ENCODE measurements at places on chromosomes 6 and 20.
A peak's percentile ranks its signal among the peaks of the same experiment; 100 is the strongest.

DNA sequence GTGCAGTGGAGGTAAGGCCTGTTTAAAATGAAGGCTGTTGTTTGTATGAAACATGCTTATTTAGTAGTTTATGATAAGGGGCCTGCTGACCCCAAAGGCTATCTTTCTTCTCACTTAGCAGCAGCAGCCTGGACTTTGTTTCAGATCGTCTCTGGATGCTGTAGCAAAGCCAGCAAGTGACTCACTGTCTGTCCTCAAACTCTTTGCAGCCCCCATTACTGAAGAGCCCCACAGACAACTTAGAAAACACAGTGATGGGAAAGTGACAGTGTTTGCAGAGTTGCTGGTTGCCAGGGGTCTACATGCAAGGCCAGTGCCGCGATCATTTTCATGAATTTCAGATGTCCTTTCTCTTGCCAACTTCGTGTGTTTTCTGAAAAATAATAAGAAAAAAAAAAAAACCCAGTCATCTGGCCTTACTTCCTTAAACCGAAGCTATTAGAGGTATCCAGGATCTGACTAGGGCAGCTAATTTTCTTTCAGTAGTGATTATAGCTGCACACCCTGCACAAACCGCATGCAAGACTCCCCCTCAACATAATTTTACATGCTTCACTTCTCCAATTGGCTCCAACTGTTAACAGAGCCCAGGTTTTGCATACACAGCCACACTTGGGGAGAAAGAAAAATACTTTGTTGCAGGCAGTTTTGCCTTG, 11.6 kb upstream of the F13A1 start:
- no peak for DNase-seq

DNA sequence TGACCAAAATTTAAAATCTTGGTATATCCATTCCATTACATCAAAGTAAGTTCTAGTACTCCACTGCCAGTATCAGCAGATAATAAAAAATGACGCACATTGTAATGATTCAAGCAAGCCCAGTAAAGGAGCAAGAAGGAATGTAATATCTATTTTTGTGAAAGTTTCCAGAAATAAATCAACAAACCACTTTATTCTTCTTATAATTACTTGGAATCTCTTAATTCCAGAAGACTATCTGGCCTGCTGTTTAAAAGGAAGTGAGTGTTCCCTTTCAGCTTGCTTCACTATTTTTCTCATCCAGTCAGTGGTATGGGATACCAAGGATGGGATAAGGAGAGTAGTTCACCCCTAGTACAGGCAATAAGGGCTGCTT, 42.2 kb upstream of the DSE start:
- no peak for DNase-seq

DNA sequence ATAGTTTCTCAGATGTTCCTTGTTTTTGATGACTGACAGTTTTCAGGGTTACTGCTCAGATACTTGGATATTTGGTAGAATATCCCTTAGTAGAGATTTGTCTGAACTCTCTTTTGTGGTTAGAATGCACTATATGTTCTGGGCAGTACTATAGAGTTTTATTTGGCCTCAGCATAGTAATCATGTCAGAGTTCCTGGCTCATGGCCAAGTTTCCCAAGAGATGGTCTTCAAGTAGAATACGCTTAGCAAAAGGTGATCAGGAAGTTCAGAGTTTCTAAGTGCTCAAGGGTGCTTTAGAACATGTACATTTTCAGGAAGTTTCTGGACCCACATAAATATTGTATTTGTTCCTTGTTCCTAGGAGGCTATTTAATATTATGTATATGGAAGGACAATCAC, 1209.7 kb upstream of the GJE1 start:
- no peak for DNase-seq

GRCh38 chr6:88655586-88655985, 307.8 kb downstream of the RNGTT start:
- no peak for DNase-seq

DNA sequence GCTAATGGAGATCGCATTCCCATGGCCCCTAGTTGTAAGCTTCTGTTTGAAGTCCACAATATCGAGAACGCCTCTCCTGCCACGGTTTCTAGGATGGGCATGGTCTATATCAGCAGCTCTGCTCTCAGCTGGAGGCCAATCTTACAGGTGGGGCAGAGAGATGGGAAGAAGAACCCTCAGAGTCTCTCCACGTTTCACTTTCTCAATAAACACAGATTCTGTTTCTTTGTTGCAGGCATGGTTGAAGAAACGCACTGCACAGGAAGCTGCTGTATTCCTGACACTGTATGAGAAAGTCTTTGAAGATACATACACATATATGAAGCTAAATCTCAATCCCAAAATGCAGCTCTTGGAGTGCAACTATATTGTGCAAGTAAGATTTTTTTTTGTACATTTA, 157.9 kb downstream of the DNAH8 start:
- no peak for DNase-seq

GRCh38 chr20:34922654-34923381, 32.8 kb downstream of the GSS start:
- DNase-seq, result no peak

DNA sequence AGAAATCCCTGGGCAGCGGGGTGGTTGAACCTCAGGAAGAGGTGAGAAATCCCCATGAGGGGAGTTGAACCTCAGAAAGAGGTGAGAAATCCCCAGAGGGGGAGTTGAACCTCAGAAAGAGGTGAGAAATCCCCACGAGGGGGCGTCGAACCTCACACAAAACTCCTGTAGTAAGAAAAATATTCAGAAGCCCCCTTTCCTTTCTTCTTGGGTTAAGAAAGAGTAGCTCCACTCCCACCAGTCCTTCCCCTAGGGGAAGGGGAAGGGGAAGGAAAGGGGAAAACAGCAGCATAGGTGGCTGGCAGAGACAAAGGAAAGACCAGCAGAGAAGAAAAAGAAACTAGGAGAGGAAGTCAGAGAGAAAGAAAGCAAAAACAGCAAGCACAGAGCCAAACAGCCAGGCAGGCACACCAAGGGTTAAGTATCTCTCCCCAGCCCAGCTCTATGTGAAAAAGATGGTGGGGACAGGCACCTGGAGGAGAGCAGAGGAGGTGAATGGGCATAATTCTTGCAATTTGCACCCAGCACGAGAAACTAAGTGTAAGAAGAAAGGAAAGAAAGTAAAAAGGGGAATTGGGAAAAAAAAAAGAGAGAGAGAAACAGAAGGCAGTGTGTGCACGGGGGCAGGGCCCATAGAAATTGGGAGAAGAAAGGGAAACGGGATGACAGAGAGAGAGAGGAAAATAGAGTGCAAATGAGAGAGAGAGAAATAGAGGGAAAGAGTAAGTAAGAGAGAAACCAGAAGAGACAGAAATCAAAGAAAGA, 88.2 kb downstream of the PLG start:
- DNase-seq, result no peak

DNA sequence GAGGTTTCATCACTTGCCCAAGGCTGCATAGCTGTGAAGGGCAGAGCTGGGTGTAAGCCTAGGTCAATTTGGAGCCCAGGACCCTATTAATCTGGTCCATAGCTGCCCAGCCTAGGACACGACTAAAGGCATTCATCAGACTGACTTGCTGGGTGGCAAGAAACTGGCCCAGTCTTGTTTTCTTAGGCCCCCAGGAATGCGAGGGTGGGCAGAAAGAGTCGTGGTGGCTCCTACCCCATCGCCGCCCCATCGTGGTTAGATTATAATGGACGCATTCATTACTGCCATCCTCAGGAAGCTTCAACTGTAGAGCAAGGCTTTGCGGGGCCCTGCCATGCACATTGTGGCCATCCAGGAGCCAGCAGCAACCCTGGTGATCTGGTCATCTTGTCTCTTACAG, 16.1 kb downstream of the DYNLRB1 start:
- no peak for DNase-seq

- DNase-seq, result no peak
Observed at GRCh38 chr6:47473791-47474346, 3.7 kb upstream of the CD2AP start.

GRCh38 chr6:13286181-13286580, 42.2 kb downstream of the TBC1D7 start:
- no peak for DNase-seq

- no peak for DNase-seq
Observed at GRCh38 chr20:33648396-33649004, 13.6 kb upstream of the C20orf144 start.

GRCh38 chr20:48180618-48181017, 395.3 kb upstream of the SULF2 start:
- no peak for DNase-seq

GRCh38 chr20:46148313-46149208, 30.4 kb downstream of the CD40 start:
- DNase-seq, result no peak

DNA sequence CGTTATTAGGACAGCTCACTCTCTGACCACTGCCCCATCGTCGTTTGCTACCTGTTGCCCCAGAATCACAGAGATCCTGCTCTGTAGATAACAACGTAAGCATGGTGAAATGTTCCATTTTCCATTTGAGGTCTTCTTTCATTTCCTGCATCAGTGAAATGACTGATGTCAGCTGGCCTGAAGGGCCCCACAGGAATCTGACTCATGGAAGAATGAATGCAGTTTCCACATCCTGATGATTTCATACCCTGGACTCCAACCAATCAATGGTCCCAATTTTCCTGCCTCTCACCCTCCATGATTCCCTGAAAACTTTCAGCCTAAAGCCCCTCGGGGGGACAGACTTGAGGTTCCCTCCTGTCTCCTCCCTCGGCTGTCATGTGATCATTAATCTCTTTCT, 394.4 kb upstream of the CDH4 start:
- no peak for DNase-seq

- no peak for DNase-seq
Observed at GRCh38 chr6:139680819-139681218, 306.4 kb upstream of the CITED2 start.

DNA sequence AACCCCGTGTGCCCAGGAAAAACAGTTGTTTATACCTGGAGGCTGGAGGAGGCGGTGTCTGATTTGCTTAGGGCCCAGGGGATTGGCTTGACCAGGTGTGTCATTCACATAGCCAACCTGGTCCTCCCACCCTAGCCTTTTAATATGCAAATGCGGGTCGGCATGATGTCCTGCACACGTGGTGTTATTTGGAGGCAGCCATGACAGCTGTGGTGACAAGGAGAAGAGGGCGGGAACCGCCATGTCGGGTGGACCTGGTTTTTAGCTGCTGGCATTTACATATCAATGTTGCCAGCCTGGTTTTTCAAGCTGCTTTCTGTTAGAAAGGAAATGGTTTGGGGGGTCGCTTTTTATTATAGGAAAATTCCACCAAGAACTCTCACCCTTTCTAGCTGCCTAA, 291.4 kb upstream of the QKI start:
- no peak for DNase-seq

- no peak for DNase-seq
Observed at GRCh38 chr6:37523412-37523811, 23.7 kb upstream of the CCDC167 start.

DNA sequence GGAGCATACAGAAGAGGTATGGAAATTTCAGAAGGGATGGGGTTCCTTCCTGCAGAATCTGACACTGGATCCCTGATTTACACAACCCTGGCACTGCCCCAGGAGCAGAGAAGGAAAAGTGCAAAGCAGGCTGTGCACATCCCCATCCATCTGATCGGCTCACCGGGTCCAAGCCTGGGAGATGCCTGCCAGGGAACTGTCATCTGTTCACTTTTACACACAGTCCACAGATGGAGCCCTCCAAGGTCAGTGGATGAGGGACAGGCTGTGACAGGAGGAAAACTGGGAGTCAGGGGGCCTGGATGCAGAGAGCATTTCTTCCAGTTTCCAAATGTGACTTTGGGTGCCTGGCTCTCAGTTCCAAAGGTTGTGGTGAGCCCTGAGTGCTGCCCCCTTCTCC, 11.0 kb upstream of the SYNDIG1 start:
- peak; percentile 53 for DNase-seq

GRCh38 chr20:58524814-58525213, 9.6 kb upstream of the APCDD1L start:
- DNase-seq, result no peak

DNA sequence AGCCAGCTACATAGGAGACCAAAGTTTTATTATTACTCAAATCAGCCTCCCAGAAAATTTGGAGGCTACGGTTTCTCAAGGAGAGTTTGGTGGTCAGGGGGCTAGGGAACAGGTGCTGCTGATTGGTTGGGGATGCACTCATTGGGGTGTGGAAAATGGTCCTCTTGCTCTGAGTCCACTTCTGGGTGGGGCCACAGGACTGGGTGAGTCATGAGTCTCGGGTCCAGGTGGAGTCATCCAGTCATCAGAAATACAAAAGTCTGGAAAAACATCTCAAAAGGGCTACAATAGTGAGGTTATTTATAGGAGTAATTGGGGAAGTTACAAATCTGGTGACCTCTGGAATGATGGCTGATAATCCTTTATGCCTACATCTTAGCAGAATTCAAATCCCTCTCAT, 54.3 kb upstream of the SLC22A16 start:
- DNase-seq, result no peak

GRCh38 chr20:22698259-22698842, 114.0 kb upstream of the FOXA2 start:
- DNase-seq, result no peak

- peak; percentile 4 for DNase-seq
Observed at GRCh38 chr6:95546148-95546547, 31.2 kb upstream of the MANEA start.

GRCh38 chr6:89970072-89970471, 75.8 kb downstream of the GJA10 start:
- peak; percentile 43 for DNase-seq

GRCh38 chr20:22723659-22724058, 139.3 kb upstream of the FOXA2 start:
- DNase-seq, result no peak

DNA sequence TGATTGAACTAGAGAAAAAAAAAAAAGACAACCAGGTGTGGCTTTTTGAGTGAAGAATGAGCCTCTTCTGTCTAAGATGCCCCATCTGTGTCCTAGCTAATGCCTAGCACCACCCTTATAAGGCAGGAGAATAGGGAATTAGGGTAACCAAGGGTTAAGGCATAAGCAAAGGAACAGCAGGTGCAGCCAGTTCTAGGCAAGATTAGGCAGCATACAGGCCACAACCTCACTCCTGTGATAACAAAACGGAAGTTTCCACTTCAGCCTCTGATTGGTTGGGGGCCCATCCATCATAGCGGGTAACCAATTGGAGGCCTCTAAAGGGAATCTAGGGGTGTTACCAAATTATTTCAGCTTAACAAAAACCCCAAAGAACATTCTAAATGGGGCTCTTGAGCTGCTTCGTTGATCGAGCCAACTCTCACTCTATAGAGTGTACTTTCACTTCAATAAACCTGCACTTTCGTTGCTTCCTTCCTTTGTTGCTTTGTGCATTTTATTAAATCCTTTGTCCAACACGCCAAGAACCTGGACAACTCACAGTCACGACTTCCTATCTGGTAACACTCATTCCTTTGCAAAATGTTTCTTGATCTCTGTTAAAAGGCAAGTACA, 61.9 kb upstream of the TAGAP start:
- DNase-seq, result peak; percentile 37

DNA sequence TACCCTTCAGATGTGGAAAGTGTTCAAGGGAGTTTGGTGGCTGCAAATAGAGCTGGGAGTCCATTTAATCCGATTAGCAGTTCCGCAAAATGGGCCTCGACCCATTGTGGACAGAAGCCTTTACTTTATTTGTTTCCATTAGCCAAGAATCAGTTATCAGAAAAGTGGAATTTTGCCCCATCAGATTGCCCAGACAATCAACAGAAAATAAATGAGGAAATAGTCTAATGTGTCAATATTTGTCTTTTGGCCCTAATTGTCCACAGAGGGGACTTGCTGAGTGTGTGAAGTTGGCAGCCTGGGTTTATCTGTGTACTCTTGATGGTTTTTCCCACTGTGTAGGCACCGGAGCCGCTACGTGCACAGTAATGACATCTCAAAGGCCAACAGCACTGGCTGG, 134.3 kb downstream of the LINC00237 start:
- no peak for DNase-seq
